Activated naive CD8-positive, alpha-beta T cell treated with anti-CD3 and anti-CD28 coated beads, Interleukin-2, amount 10 ng/mL, durations not matched to agents 7 days and 5 days (primary cell): ENCODE measurements at places on chromosomes 3 and 15. TPM values are rescaled to one million over a fixed set of nuclear protein-coding genes. Genes with fewer than 3 reads are reported as not detected.

GRCh38 chr15:63971427-63971805 is 74.9 kb downstream of the DAPK2 start:
- peak; percentile 60 for DNase-seq

DNA sequence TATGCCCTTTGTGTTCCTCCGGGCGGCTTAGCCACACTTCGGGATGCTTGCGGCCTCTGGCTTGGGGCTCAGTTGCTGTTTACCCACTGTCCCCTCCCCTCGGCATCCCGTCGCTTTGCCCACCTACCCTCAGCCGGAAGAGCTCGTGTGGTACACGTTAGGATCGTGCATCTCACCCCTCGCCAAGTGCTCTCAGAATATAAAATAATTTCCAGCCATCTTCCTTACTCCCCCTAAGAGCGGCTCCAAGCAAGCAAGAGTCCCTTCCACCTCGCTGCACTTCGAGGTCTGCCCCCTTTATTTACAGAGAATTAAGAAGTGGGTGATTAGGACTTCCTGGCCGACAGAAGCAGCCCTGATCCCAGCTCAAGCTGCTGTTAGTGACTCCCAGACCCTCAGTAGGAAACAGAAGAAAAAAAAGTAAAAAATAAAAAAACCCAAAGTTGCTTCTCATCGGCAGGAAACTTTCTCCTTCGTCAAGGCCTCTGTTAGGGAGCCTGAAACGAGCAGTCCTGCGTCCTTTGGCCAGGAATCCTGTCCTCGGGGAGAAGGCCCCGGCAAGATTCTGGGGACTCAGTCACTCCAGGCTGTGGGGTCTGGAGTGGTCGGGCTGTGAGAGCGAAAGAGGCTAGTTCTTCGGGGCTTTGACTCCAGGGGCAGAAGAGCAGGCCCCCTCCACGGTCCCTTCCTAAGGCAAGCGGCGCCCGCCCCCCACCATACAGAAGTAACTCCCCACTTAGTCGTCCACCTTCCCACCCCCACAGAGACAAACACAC is 3.0 kb downstream of the MEIS2 start:
- DNase-seq: no peak

DNA sequence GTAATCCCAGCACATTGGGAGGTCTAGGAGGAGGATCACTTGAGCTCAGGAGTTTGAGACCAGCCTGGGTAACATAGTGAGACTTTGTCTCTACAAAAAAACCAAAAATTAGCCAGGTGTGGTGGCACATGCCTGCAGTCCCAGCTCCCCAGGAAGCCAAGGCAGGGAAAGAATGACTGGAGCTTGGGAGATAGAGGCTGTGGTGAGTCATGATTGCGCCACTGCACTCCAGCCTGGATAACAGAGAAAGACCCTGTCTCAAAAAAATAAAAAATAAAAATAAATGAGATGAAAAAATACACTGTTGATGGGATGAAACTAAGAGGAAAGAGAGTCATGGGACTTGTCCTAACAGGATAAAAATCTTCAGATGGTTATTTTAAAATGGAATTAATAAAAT is 137.6 kb downstream of the IMPG2 start:
- DNase-seq: no peak

- no peak for DNase-seq
These were observed 285.1 kb downstream of the LPP start for GRCh38 chr3:188439080-188439479.

DNA sequence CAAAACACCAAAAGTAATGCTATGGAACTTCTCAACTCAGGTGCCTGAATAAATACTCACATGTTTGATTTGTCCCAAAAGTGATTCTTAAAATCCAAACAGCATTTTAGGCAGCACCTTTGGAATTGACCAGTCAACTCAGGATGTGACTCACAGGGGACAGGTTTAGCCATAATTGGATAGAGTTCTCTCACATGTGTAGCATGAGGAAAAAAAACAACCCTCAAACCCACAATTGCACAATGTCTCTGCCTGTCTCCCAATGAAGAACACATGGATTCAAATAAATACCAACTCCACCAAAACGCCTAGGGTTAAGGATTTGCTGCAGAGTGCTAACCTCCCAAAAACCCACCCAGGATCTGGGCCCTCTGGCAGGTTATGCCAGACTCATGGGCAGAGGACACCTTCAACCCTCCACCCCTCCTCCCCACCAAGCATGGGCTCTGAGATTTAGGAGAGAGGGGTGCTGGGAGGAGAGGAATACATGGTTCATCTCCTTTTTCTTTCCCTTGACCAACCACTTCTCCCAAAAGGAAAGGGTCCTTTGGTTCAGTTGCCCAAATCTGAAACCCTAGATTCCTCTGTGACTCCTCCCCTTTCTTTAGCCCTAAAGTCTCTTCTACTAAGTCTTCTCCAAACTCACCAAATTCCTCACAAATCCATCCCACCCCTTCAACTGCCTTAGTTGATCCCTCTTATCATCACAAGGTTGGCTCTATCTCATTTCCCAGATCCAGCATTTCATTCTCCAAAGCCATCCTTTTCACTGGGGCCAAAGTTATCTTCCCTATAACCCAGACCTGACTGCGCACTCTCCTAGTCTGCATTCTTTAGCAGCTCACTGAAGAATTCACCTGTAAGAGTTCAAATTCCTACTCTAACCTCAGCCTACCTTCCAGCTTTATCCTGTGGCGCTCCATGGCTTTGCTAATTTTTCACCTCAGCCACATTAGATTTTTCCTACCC is 7.7 kb downstream of the RYK start:
- no peak for DNase-seq

GRCh38 chr3:50371133-50371685 is 11.9 kb upstream of the TMEM115 start:
- DNase-seq: no peak

GRCh38 chr15:40354408-40355171 is 3.4 kb upstream of the DISP2 start:
- no peak for DNase-seq

- no peak for DNase-seq
These were observed 1294.1 kb downstream of the NSUN3 start for GRCh38 chr3:95356764-95357501.

DNA sequence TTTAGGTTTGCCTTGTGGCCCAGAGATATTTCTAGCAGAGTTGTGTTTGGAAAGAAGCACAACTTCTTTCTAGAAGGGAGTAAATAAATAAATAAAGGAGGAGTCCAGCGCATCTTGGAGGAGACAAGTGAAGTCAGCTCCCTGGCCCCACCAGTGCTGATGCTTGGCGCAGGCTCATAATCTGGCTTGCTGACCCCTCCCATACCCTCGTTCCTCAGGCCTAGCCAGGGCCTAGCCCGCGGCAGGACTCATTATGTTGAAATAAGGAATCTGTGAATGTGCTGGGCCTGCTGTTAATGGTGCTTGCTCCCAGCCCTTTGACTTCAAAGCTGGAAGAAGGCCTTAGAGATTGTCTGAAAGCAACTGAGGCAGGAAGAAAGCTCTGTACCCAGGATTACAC is 3.1 kb downstream of the ZNF710 start:
- DNase-seq: no peak

DNA sequence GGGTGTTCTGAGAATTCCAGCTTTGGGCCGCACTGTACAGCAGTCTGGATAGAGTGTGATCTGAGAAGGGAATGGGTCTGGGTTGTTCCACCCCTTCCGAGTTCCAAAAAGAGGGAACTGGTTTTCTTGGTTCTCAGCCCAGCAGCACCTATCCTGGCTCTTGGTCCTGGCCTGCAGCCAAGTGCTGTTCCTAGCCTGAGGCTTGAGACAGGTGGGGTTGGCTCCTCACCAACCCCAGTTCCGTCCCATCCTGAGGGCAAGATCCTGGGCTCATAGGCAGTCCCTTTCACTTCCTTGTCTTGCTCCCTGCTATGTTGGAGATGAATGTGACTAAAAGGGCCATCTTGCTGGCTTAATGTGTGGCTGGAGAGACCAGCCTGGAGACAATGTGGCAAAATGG is 15.2 kb downstream of the IVD start:
- no peak for DNase-seq

GRCh38 chr3:66597308-66597863 is 96.6 kb upstream of the LRIG1 start:
- DNase-seq: no peak

DNA sequence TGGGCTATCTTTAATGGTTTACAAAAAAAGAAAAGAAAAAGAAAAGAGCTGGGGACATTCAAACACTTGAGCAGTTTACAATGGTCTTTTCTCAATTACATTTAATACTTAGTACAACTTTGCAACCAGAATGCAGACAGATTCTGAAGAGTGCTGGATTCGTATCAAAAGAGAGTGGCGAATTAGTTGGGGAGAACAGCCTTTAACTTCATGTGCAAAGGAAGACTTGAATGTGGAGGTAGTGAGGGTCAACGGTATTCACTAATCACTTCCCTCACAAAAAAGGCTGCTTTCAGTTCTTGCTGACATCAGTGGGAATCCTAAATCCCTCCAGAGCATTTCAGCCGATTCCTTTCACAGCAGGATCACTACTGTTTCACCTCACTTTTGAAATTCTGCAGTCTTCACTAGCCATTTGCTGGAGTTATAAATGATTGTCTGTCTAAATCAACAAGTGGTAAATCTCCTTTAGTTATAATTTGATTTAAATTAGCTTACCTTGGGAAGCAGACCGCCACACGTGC is 323.0 kb upstream of the SEMA6D start:
- DNase-seq: no peak

DNA sequence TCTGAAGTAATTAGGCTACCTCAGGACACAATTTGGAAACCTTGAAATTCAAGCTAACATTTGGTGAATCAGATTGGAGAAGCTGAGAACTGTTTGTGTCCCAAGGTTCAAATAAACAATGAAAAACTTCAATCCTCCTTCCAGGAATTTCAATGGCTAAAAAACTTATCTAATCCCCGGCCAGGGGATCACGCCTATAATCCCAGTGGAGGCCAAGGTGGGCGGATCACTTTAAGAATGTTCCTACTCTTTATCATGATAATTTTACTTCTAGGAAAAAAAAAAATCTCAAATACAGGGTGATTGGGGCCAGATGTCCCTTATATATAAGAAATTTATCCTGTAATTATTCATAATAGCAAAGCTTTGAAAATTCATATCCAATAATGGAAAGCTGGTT is 139.0 kb downstream of the CPNE4 start:
- no peak for DNase-seq

DNA sequence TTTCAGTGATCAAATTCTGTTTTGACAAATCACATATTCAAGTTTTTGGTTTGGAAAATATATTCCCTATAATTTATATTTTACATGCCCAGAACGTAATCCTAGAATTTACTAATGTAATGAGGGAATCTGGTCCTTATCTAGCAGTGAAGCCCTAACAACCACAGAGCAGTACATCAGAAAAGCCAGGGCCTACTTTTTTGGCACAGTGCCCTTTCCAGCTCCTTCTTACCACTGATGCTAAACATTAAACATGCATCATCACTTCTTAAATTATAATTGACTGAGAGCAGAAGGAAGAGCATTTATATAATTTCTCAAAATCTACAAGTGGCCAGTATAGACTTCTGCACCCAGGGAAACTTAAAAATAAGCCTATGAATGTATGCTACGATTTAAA is 66.7 kb downstream of the FBXL22 start:
- DNase-seq: no peak

- no peak for DNase-seq
These were observed 253.6 kb upstream of the PEX5L start for GRCh38 chr3:180290300-180290699.

GRCh38 chr15:66908744-66909095 is 156.7 kb upstream of the SMAD3 start:
- no peak for DNase-seq

DNA sequence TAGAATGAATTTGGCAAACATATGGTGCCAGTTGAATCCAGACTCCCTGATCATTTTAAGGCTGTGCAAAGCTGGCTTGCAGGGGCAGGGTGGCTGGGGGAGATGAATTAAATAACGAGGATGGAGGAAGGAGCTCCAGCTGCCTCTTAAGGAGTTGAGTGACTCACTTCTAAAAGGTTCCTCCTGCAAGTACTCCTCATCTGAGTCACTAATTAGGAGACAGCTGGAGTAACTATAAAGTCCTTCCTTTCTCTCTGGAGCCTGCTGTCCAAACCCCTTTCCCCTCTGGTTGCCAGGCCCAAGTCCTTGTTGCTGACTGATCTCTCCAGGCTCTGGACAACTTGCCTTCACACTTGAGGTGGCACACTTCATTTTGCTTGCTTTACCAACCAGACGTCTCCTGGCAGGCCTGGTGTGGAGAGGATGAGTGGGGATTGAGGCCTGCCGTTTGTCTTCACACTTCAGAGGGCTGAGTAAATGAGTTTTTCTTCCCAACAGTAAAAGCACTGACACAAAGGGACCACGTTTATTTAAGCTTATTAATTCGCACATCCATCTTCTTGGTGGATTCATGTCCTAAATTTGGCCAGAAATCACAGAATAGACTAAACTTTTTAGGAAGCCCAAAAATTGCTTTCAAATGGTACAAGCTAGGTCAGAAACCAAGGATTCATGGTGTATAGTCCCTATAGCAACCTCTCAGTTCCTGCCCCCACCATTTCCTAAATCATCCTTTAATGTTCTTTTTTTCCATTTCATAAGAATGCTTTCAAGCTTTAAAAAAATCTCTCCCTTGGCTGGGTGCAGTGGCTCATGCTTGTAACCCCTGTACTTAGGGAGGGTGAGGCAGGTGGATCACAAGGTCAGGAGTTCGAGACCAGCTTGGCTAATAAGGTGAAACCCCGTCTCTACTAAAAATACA is 90.5 kb upstream of the MYRIP start:
- no peak for DNase-seq

DNA sequence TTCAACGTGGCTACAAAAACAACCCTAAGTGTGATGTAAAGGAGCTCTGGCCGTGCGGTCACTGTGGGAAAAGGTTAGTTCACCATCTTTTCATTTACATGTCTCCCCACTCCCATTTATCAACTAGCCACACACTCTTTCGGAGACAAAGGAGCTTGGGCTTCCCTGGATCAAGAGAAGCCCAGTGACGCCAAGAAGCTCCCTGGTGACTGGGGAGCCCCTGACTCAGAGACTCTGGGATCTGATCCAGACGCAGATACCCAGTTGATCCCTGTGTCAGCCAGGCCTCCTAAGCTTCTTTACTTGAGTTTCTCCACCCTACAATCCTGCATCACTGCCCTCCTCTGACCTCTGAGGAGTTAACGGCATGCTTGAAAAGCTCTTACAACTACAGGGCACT is 43.9 kb downstream of the HEG1 start:
- DNase-seq: no peak

- peak; percentile 47 for DNase-seq
These were observed 106.6 kb downstream of the LRIG1 start for GRCh38 chr3:66394019-66394752.

- no peak for DNase-seq
These were observed 179.4 kb downstream of the CD47 start for GRCh38 chr3:107911337-107912000.

Gene GOLGA8A
- 311 TPM for total RNA-seq

Gene TMCO5A
- total RNA-seq: not detected

Gene NOX5
- total RNA-seq: not detected

Gene PSTPIP1
- total RNA-seq: 238 TPM

Gene ESYT3
- 0.26 TPM for total RNA-seq

Gene GCNT3
- total RNA-seq: not detected

Gene ANKRD34C
- total RNA-seq: not detected

Gene RHOV
- total RNA-seq: not detected

Gene SPATA12
- total RNA-seq: not detected

Gene ATP8B4
- total RNA-seq: 25.0 TPM

Gene C3orf85
- not detected for total RNA-seq

Gene FGF7
- total RNA-seq: not detected

Gene TMC3
- total RNA-seq: not detected
